NCI-H2107 (cell line): ENCODE measurements at places on chromosomes 6 and 20.

- no peak for DNase-seq
Observed at GRCh38 chr20:59403962-59404314, 103.5 kb downstream of the EDN3 start.

DNA sequence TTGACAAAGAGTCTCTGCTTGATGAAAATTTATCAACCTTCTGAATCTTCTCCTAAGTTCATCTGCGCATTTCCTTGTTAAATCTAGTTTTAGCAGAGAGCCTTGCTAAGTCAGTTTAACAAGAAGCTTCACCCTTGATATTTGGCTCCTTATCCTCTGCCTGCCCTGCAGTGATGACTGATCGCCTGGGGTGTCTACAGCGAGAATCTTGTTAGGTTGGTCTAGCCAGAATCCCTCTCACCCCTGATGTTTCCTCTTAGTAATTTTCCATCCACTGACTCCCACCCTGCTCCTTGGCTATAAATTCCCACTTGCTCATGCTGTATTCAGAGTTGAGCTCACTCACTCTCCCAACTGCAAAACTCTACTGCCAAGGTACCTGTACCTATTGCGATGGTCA, 114.1 kb downstream of the TENT5A start:
- no peak for DNase-seq

- DNase-seq: no peak
Observed at GRCh38 chr6:71335544-71335943, 46.9 kb downstream of the OGFRL1 start.

DNA sequence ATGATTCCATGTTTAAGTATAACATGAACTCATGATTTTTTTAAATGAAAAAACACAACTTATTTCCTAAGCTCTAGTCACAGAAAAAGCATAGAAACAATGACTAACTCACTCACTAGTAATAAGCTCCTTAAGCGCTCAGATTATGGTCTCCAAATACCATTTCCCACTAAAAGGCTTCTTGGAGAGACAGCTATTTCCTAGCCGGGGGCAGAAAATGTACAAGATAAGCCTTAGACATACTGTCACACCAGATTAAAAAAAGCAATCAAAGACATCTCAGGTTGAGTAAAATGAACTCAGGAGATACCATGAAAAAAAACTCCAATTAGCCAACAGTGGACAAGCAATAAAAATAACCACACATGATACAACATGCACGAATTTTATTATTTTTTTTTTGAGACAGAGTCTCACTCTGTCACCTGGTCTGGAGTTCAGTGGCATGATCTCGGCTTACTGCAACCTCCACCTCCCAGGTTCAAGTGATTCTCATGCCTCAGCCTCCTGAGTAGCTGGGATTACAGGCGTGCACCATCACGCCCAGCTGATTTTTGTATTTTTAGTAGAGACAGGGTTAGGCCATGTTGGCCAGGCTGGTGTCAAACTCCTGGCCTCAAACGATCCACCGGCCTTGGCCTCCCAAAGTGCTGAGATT, 14.9 kb downstream of the SRPK1 start:
- no peak for DNase-seq

GRCh38 chr6:84508981-84509380, 255.4 kb downstream of the TBX18 start:
- no peak for DNase-seq

- DNase-seq: no peak
Observed at GRCh38 chr20:33433465-33434234, 9.9 kb downstream of the SNTA1 start.

GRCh38 chr6:169072127-169073042, 181.3 kb downstream of the THBS2 start:
- no peak for DNase-seq
